ENCODE measurements at places on chromosomes 3 and 15.

- no peak for DNase-seq
- peaks cover 2% of the 10 kb centered on the region for H3K4me1 ChIP-seq
- no peaks in the 10 kb centered on the region for H3K36me3 ChIP-seq
- H3K27ac ChIP-seq, result no peak overlapping the region
- no peak overlapping the region for H3K4me3 ChIP-seq
- no peaks in the 10 kb centered on the region for H3K27me3 ChIP-seq
Measured at GRCh38 chr3:42778644-42779043, 5.6 kb upstream of the CCDC13 start.

DNA sequence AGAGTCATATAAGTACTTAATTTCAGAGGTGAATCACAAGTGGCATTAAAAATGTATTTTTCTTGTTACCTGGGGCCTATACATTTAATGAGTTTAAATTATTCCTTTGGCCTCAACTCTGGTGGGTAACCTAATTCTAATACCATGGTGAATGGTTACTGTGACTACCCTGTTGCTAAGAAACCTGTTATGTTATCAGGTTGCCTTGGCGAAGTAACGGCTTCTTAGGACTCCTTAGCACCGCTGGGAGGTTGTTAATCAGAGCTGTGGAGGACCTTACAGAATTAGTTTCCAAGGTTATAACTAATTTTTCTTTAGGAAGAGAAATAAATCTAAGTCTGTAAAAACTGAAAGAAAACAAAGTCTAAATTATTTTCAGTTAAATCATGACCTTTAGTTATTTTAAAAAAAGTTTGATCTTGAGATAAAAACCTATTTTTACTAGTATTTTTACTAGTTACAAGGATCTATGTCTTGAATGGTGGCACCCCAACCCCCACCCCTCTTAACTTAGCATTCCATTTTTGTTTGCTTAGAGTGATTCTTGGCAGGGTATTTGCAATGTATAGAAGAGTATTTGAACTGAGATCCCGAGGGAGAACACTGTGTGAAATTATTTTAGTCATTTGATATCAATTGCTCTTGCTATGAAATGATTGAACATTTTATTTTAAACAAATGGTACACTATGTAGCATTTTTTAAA is 155.5 kb downstream of the FNDC3B start:
- H3K27ac ChIP-seq, result no peak overlapping the region
- H3K27me3 ChIP-seq, result no peaks in the 10 kb centered on the region
- no peak overlapping the region for H3K4me3 ChIP-seq
- no peaks in the 10 kb centered on the region for H3K36me3 ChIP-seq

DNA sequence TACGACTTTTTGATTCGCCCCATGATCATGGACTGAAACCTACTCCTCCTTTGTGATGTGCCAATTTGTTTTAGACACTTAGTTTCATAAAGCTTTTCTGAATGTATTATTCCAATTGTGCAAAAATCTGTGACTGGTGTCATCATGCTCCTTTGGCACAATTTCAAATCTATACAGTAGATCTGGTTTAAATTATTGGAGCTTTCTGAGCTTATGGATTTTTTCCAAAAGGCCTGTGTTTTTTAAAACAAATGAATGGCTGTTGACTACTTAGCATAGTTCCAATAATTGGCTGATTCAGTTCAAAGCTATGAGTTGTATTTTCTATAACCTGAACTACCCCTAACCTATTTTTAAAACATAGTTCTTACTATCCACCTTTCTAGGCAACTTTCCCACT is 282.7 kb downstream of the CNTN3 start:
- H3K4me3 ChIP-seq, result no peak overlapping the region
- no peaks in the 10 kb centered on the region for H3K36me3 ChIP-seq
- no peaks in the 10 kb centered on the region for H3K27me3 ChIP-seq
- no peak overlapping the region for H3K27ac ChIP-seq
- H3K4me1 ChIP-seq, result no peaks in the 10 kb centered on the region
- DNase-seq, result no peak

- H3K27ac ChIP-seq, result no peak overlapping the region
- H3K4me3 ChIP-seq, result no peak overlapping the region
- no peak for DNase-seq
- no peaks in the 10 kb centered on the region for H3K36me3 ChIP-seq
- peaks cover 18% of the 10 kb centered on the region for H3K27me3 ChIP-seq
- H3K4me1 ChIP-seq, result no peaks in the 10 kb centered on the region
Measured at GRCh38 chr15:101608201-101608600, 44.0 kb downstream of the TM2D3 start.

- peak overlapping the region; percentile 8 for H3K27ac ChIP-seq
- no peak overlapping the region for H3K4me3 ChIP-seq
- peaks cover 10% of the 10 kb centered on the region for H3K4me1 ChIP-seq
- no peaks in the 10 kb centered on the region for H3K27me3 ChIP-seq
Measured at GRCh38 chr15:66489179-66489791, 8.3 kb downstream of the SNAPC5 start.

DNA sequence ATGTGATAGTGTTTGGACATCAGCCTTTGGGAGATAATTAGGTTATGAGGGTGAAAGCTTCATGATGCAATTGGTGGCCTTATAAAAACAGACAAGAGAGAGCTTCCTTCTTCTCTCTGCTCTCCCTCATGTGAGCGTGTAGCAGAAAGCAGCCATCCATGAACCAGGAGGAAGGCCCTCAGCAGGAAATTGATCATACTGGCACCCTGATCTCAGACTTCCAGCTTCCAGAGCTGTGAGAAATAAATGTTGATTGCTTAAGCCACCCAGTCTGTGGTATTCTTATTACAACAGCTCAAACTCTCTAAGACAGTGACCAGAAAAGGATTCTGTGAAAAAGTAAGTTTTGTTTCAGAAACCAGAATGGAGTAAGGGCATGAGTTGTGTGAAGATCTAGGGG is 13.3 kb downstream of the STAC start:
- H3K4me3 ChIP-seq, result no peak overlapping the region
- no peaks in the 10 kb centered on the region for H3K27me3 ChIP-seq
- no peaks in the 10 kb centered on the region for H3K36me3 ChIP-seq
- DNase-seq, result no peak
- H3K4me1 ChIP-seq, result no peaks in the 10 kb centered on the region
- no peak overlapping the region for H3K27ac ChIP-seq

DNA sequence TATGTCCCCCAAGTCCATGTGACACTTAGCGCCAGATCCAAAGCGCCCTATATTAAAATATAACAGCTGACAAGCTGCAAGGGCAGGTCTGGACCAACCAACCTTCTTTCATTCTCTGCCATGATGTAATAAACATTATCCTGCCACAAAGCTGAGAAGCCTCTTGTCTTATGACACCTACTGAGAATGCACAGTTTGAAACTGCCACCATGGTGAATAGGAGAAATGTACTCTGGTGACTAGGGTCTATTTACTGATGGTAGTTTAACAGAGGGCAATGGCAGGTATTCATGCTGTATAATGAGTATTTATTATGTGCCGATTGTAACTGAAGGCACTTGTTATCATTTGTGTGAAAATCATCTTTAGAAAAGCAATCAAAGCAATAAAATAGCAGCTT is 634.0 kb downstream of the OTOL1 start:
- no peaks in the 10 kb centered on the region for H3K27me3 ChIP-seq
- no peak overlapping the region for H3K4me3 ChIP-seq
- H3K4me1 ChIP-seq, result no peaks in the 10 kb centered on the region
- no peak for DNase-seq
- no peaks in the 10 kb centered on the region for H3K36me3 ChIP-seq

DNA sequence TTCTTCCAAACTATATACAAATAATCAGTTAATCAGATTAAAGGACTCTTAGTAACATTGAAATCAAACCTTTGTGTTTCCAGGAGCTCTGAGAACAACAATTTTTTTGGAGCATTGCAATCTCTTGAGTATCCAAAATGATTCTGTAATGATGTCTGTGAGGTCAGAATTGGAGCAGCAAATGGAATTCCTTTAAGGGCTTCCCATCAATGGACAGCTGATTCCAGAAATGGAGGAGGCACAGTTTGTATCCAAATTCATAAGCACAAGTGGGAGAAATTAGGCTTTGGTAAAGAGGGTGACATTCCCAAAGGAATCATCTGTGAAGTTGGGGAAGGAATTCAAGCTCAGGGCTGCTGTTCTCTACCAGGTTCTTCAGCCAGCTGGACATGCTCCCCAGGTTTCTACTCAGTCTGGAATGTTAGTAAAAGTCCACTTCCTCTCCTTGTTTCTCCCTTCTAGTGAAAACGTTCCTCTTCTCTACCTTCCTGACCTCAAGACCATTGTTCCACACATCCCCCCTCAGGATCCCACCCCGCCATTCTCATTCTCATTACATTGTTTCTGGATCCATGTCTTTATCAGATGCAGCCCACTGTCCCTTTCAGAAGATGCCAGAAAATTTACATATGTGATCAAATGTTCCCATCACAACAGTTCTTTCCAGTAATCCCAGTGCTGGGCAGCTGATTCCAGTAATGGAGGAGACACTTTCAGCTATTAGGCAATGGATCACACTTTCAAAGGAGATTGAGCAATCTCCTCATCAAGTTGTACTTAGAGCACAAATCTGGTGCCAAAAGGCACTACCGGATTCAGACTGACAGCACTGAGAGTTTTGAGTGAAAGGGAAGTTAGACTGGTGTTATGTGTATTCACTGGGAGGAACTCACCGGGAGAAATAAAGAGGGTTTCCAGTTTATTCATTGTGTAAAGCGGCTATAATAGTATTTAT is 391.3 kb upstream of the TPRG1 start:
- peaks cover 7% of the 10 kb centered on the region for H3K4me1 ChIP-seq
- no peak overlapping the region for H3K4me3 ChIP-seq
- peaks cover 4% of the 10 kb centered on the region for H3K36me3 ChIP-seq

DNA sequence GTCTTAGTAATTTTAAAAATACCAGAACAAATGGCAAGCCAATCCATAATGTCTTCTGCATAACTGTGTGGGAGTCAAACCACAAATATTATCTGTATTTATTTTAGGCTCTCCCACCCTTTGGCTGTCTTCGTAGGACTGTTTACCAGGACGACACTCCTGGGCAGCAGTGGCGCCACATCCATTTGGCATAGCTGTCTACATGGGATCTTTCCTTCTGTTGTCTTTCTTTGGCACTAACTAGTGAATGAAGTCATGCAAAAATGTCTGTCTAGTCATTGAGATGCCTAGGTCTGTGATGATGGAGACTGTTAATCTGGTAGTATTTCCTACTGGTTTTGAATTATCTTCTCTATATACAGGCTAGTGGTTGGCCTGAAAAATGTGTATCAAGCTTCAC is 54.0 kb upstream of the CHMP2B start:
- no peak overlapping the region for H3K4me3 ChIP-seq
- H3K4me1 ChIP-seq, result peaks cover 3% of the 10 kb centered on the region
- H3K27me3 ChIP-seq, result peaks cover 5% of the 10 kb centered on the region
- no peaks in the 10 kb centered on the region for H3K36me3 ChIP-seq
- H3K27ac ChIP-seq, result no peak overlapping the region

- H3K4me1 ChIP-seq, result peaks cover 26% of the 10 kb centered on the region
- H3K36me3 ChIP-seq, result no peaks in the 10 kb centered on the region
- peak overlapping the region; percentile 4 for H3K27ac ChIP-seq
- H3K4me3 ChIP-seq, result no peak overlapping the region
- H3K27me3 ChIP-seq, result no peaks in the 10 kb centered on the region
- DNase-seq, result no peak
Measured at GRCh38 chr15:69668039-69668705, 215.6 kb downstream of the RPLP1 start.

GRCh38 chr3:106552351-106553043 is 683.7 kb upstream of the CBLB start:
- no peaks in the 10 kb centered on the region for H3K27me3 ChIP-seq
- DNase-seq, result no peak
- no peak overlapping the region for H3K4me3 ChIP-seq
- no peaks in the 10 kb centered on the region for H3K4me1 ChIP-seq
- no peaks in the 10 kb centered on the region for H3K36me3 ChIP-seq

DNA sequence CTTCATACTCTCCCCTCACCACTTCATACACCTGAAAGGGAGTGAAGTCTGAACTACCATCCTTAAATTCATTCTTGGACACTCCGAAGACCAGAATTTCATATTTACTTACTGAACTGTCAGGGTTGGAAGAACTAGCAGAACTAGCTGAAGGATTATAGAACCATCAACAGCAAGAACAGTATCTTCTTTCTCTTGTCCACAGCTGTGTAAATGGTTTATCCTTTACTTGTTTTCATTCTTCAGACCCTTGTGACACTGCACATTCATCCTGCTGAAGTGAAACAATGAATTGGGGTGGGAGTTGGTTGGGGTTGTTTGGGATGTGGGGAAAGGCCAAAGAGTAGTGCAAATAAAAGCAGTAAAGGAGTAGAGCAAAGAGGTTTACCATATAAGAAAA is 350.9 kb downstream of the ZIC1 start:
- H3K27ac ChIP-seq, result no peak overlapping the region
- no peaks in the 10 kb centered on the region for H3K4me1 ChIP-seq
- no peak overlapping the region for H3K4me3 ChIP-seq

DNA sequence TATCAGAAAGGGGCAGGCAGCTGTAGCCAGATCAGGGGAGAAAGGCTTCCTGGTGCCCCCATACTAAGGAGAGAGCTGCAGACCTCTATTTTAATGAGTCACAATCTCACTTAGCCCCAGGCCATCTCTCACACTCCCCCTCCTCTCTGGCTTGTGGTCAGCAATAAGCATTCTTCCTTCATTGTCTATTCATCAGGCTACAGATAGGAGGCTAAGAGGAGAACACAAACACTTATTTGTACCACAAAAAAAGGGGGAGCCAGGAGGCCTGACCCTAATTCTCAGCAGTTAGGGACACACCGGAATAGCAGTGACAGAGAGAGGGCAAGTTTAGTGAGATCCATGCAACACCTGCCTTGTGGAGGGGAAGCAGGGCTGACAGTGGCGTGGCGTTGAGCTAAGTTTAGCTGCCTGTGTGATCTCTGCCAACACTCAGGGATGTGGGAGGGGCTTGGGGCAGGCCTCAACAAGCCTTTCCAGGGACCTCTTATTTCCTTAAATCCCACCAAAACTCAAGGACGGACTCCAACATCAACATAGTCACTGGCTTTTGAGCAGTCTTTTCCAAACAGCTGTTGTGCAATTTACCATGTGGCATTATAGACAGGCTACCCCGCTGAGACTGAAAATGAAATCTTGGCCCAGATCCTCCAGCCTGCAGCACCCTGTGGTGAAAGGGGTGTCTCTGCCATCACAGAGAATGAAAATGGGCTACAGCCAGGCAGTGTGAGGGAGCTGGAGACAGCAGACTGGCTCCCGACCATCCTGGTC is 191.9 kb upstream of the TSC22D2 start:
- H3K27ac ChIP-seq, result no peak overlapping the region
- peaks cover 2% of the 10 kb centered on the region for H3K4me1 ChIP-seq
- peaks cover 4% of the 10 kb centered on the region for H3K36me3 ChIP-seq
- peaks cover 61% of the 10 kb centered on the region for H3K27me3 ChIP-seq
- H3K4me3 ChIP-seq, result no peak overlapping the region

DNA sequence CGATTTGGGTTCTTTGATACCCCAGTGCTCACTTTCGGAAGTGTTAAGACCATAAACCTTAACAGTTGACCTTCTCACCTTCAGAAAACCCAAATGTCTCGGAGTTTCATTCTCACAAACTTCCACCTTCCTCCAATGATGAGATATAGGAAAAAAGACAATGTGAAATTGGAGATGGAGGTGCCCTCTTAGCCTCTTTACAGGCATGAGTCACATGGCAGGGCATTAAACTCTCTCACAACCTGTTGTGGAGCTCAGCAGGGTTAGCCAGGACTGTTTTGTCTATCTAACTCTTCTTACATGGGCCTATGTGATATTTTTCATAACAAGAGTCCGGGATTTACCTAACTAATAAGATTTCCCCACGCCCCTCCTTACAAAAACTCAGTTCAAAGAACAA is 10.7 kb downstream of the AGTR1 start:
- H3K27me3 ChIP-seq, result no peaks in the 10 kb centered on the region
- DNase-seq, result no peak
- no peak overlapping the region for H3K4me3 ChIP-seq
- no peaks in the 10 kb centered on the region for H3K4me1 ChIP-seq
